ENCODE measurements at places on chromosomes 11 and 22. TPM values are rescaled to one million over a fixed set of nuclear protein-coding genes. Genes with fewer than 3 reads are reported as not detected.

The AQP11 gene
- total RNA-seq: 3.6 TPM

The SLC22A12 gene
- total RNA-seq: not detected

The GAB4 gene
- total RNA-seq: not detected

The C11orf97 gene
- total RNA-seq: not detected

The SLC5A4 gene
- total RNA-seq: not detected

The RBX1 gene
- 68.5 TPM for total RNA-seq

The ABCC8 gene
- not detected for total RNA-seq

The F2 gene
- not detected for total RNA-seq

The MGAT3 gene
- not detected for total RNA-seq

The OR2AG2 gene
- total RNA-seq: not detected

The CDCA5 gene
- 47.9 TPM for total RNA-seq

The VPREB3 gene
- not detected for total RNA-seq

The SIAE gene
- total RNA-seq: 18.0 TPM

The A4GALT gene
- 2.5 TPM for total RNA-seq

The SYCE3 gene
- not detected for total RNA-seq

The VWCE gene
- not detected for total RNA-seq

The PLAAT3 gene
- 25.1 TPM for total RNA-seq

The KRTAP5-10 gene
- total RNA-seq: not detected

The GLYAT gene
- total RNA-seq: not detected

The IGLL1 gene
- not detected for total RNA-seq

The FAR1 gene
- total RNA-seq: 35.6 TPM

The OSBPL5 gene
- 5.0 TPM for total RNA-seq

The ELMOD1 gene
- total RNA-seq: not detected

The DPP3 gene
- 106 TPM for total RNA-seq

The TRIM34 gene
- total RNA-seq: 13.2 TPM

The RAB3IL1 gene
- total RNA-seq: 0.12 TPM

The FJX1 gene
- 14.4 TPM for total RNA-seq

The FXYD2 gene
- total RNA-seq: not detected

The TRIM49 gene
- not detected for total RNA-seq

The THOC5 gene
- 30.5 TPM for total RNA-seq

The C1QTNF4 gene
- total RNA-seq: 0.10 TPM

The NAV2 gene
- 15.6 TPM for total RNA-seq

The MIOX gene
- total RNA-seq: not detected

The DDTL gene
- 4.1 TPM for total RNA-seq

The CHRM1 gene
- not detected for total RNA-seq

The B3GAT1 gene
- not detected for total RNA-seq

The NCF4 gene
- not detected for total RNA-seq
